ENCODE measurements at places on chromosomes 4 and X.
A peak's percentile ranks its signal among the peaks of the same experiment; 100 is the strongest.

GRCh38 chr4:25861951-25862410 lies 807 bp downstream of the SEL1L3 start:
- DNase-seq: no peak

GRCh38 chrX:150212672-150213480 lies 150.2 kb upstream of the MAMLD1 start:
- DNase-seq: no peak

DNA sequence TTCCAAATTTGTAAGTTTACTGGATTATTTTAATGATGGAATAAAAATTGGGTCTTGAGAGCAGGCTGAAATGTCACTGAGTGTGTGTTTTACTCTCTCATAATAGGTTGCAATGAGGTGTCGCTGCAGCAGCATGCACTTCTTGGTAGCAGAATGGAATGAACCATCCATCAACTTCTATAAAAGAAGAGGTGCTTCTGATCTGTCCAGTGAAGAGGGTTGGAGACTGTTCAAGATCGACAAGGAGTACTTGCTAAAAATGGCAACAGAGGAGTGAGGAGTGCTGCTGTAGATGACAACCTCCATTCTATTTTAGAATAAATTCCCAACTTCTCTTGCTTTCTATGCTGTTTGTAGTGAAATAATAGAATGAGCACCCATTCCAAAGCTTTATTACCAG lies 2.6 kb downstream of the SAT1 start:
- DNase-seq: no peak

GRCh38 chr4:112321776-112322684 lies 24.9 kb downstream of the ALPK1 start:
- peak; percentile 67 for DNase-seq

DNA sequence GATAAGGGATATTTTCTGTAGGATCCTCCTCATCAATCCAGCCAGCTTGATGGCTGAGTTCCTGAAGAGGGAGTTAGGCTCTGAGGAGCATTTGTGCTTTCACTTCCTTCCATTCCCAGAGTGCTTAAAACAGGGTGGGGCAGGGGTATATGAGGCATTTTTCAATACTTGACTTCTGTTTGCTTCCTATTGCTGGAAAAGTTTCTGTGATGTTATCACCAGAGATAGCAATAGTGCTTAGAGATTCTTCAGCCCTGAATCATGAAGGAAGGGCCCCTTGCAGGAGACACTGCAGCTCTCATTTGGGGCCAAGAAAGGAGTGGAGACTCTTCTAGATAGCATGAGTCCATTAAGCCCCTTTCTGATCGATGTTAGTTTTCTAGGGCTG lies 166.7 kb upstream of the RPS6KA3 start:
- no peak for DNase-seq

DNA sequence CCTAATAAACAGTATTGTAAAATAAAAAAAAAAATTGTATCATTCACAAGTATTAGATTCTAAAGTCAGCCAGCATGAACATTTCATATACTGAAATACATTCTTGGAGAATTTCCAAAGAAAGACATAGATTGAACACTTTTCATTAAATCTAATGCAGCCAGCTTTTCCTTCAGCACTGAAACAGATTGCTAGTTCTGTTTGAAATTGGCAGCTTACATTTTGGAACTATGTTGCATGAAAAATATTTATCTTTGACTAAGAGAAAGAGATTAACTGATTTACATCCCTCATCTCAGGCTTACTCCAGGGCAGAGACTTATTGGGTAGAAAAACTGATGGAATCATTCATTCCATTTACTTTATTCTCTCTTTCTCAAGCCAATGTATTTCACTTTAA lies 272.7 kb downstream of the PDHA2 start:
- DNase-seq: no peak

- DNase-seq: no peak
Measured at GRCh38 chr4:8188085-8188484, 11.0 kb upstream of the SH3TC1 start.

DNA sequence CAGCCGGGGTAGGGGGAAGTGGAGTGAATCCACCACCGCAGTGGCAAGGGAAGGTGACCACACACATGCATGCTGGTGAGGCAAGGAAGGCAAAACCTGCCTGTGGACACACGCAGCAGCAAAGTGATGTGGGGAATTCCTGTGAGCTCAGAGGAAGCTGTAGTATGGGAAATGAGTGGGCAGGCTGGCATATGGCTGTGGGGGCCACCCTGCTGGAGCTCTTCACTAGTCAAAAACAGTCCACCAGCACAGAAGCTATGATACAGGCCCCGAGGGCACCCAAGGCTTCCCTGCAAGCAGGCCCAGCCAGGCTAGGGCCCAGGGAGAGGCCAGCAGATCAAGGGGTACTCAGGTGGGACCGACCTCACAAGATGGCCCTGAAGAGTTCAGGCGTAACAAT lies 239.1 kb downstream of the CHM start:
- DNase-seq: no peak

DNA sequence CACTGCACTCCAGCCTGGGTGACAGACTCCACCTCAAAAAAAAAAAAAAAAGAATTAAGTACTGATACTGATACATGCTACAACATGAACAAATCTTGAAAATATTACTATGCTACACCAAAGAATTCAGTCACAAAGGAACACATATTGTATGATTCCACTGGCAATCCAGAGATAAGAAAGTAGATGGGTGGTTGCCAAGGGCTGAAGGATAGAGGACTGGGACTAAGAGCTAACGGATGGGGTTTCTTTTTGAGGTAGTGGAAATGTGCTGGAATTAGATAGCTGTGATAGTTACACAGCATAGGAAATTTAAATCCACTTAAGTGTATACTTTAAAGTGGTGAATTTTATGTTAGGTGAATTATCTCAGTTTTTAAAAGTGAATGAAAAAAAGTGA lies 12.5 kb downstream of the ATP11C start:
- DNase-seq: no peak

- no peak for DNase-seq
Measured at GRCh38 chrX:1914606-1915365, 299.9 kb downstream of the ASMT start.

DNA sequence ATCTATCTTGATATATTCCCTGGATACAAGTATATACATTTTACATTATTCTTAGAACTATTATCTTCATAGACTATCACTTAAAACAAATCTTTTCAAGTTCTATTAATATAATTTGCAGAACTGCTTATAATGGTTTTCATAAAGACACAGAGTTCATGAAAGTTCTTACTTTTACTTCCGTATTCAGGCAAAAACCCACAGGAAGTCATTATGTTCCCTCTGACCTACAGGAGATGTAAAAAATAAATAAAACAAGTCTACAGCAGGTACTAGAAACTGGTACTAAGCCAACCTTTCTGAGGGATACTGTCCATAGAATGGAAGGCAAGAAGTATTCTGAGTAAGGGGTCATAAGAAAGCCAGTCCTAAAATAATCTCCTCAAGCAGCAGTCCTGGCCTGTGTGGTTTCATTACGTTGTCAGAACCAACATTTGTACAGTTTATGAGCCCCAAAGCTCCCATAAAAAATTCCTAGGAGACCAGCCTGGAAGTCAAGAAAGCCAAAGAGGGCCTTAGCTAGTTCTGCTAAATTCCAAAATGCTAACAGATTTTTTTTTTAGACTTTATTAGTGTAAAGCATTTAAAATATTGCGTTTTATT lies 68.6 kb downstream of the CAMK2D start:
- DNase-seq: no peak

DNA sequence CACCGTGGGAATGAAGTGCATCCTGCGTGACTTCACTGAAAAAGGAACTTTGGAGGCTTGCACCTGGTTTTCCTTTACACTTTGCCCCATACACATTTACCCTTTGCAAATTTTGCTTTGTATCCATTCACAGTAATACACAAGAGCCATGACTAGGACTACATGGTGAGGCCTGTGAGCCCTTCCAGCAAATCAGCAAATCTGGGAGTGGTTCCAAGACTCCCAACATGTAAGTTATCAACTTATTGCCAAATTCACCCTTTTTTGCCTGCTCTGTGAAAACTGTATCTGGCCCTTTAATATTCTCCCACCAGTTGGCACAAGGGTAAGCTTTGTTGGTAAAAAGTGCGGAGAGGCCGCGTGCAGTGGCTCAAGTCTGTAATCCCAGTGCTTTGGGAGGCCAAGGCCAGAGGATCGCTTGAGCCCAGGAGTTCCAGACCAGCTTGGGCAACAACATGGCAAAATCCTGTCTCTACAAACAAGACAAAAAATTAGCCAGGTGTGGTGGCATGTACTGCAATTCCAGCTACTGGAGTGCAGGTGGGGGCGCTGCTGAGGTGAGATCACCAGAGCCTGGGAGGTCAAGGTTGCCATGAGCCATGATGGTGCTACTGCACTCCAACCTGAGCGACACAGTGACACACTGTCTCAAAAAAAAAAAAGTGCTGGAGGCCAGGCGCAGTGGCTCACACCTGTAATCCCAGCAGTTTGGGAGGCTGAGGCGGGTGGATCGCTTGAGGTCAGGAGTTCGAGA lies 5.0 kb downstream of the PRMT9 start:
- DNase-seq: no peak

- no peak for DNase-seq
Measured at GRCh38 chr4:168304744-168305459, 13.7 kb downstream of the DDX60 start.

DNA sequence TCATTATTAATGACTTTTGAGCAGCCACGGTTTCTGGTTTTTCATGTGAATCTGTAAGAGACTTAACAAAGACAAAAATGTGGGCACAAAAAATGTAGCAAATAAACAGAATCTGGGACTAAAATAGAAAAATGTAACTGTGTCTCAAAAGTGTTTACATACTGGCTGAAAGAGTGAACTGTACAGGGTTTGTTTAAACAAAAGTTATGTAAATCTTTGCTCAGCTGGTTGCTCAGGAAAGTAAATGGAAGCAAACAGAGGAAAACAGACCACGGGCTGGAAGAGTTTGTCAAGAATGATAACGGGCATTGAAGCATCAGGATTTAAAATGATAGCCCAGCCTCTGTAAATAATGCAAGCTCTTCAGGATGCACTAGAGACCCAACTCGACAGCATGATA lies 921.8 kb upstream of the FTHL17 start:
- DNase-seq: no peak

DNA sequence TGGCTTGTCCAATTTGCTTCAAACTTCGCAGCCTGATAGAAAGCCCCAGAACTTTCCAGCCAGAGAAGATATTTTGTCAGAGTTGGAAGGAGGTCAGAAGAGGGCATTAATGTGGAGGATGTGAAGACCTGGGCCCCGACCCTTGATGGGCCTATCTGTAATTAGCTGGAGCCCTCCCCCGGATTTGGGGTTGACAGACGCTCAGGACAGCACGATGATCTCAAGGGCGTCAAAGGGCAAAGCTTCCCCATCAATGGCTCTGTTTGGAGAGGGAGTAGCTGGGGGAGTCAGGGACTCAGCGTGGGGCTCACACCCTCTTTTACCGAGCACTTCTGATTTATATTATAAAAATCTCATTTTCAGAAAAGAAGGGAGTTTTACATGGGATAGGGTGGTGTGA lies 59.0 kb upstream of the PPP2R3B start:
- no peak for DNase-seq

DNA sequence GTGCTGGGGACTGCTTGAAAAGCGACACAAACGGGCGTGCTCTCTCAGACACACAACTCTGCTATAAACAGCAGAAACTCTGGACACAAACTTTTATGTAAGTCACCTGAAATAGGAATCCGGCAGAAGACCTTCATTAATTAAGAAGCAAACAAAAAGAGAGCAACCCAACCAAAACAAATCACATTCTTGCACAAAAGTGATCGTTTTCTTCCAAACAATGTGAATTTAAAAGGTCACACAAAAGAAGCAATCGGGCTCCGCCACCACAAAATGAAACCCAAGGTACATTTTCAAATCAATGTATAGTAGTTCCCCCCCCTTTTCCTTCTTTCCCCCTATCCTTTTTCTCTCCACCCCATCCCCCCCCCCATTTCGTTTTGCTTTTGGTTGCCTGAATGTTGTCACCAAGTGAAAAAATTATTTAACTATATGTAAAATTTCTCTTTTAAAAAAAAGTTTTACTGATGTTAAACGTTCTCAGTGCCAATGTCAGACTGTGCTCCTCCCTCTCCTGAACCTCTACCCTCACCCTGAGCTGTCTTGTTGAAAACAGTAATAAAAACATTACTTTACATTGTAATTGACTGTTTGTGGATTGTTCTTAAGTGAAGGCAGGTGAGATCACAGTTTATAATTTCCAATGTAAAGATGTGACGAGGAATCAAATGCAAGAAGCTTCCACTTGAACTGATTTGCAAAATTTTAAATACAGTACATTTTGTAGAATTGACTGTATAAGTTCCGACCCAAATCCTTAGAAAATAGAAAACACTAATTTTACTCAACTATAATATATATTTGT lies 2.4 kb downstream of the MAB21L2 start:
- DNase-seq: no peak

DNA sequence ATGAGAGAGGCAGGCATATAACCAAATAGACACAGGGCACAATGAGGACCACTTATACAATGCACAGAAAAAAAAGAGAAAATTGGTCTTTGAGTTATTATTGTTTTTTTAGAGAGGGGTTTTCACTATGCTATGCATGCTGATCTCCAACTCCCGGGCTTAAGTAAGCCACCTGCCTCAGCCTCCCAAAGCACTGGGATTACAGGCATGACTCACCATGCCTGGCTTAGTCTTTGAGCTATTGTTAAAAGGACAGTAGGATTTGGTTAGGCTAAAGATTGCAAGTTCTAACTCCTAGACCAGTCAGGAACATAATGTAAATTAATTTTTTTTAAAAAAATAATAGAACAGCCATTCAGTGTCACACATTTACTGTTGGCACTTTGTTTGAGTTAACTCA lies 340.1 kb downstream of the GPAT3 start:
- no peak for DNase-seq

DNA sequence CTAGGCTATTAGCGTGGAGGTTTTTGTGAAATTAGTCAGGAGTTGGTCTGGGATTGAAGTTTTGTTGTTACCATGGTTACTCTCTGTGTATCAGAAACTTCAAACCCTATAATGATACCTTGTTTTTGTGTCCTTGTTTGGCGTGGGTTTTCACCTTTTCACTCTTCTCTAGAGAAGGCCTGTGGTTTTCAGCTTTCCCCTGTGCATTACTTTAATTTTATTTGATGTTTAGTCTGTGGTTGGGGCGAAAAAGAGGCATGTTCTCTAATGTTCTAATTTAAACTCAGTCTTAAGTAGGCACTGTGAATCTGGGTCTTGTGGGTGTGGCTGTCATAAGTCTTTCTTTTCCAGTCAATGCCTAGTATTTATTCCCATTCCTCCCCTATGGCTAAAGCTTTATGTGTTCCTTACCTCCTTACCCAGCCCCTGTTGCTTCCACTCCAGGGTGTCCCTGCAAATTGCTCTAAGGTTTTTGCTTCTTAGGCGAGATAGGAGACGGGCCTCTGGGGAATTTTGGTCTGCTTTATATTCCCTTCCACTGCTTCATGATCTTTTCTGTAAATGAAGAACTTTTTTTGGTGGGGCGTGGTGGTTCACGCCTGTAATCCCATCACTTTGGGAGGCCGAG lies 326.3 kb upstream of the ZCCHC13 start:
- DNase-seq: no peak

DNA sequence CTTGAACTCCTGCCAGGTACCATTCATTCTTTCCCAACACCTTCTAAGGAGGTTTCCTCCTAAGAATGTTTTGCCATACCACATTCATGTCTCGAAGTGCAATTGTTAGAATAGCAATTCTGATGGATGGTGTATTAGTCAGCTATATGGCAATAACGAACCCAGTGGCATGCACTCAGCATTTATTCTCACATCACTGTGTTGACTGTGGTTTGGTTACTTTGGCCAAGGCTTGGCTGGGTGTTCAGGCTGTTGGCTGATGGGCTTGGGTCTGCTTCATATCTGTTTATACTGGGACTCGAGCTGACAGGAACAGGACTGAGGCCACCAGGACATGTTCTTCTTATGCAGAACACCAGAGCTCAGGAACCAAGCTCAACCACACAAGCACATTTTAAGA lies 31.7 kb downstream of the PSAPL1 start:
- DNase-seq: no peak
